Spinal cord (tissue), 10 donors: ENCODE measurements at places on chromosomes 1 and 21. TPM values are rescaled to one million over a fixed set of nuclear protein-coding genes. Genes with fewer than 3 reads are reported as not detected.

DNA sequence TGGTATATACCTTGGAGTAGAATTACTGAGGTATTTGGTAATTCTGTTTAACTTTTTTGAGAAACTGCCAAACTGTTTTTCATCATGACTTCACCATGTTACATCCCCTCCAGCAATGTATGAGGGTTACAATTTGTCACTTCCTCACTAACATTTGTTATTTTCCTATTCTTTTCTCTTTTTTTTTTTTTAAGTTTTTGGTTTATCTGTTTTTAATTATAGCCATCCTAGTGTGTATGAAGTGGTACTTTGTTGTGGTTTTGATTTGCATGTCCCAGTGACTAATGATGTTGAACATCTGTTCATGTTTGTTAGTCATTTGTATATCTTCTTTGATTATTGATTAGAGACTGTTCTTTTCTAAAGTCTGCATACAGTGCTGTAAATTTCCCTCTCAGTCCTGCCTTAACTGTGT, 147.3 kb downstream of the HS2ST1 start:
- no peak for DNase-seq

DNA sequence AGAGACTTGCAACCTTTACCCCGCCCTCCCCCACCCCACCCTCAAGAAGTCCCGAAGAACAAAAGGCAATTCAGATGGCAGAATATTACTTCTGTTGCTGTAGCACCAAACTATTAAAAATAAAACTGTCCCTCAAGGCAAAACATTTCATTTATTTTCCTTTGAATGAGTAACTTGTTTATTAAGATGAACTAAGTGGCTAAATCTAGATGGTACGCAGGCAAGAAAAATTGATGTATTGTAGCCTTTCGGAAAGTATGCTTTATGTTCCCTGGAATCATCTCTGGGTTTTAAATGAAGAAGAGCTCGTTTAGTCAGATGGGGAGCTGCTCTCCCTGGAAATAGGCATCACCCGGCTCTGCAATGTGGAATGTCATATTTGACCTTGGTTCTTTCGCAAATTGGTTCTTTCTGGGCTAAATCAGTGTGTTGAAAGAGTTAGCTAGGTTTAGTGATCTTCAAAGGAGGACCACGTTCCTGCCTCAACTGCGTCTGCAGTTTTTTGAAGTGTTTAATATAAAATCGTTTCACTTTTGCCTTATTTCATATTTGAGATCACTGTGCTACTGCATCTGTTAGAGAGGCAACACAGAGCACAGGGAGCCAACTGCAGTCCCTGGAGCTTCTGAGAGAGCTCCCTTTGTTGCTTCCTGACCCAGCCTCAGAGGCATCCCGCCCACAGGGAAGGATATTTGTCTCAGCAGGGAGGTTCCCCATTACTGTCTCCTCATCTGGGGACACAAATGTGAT, 61.8 kb downstream of the KIF26B start:
- DNase-seq: no peak

GRCh38 chr1:18552631-18553030, 71.9 kb downstream of the KLHDC7A start:
- no peak for DNase-seq

- no peak for DNase-seq
These were observed 3.2 kb downstream of the B4GALT2 start for GRCh38 chr1:43982241-43982640.

GRCh38 chr1:111895469-111895868, 94.0 kb downstream of the KCND3 start:
- DNase-seq: no peak

DNA sequence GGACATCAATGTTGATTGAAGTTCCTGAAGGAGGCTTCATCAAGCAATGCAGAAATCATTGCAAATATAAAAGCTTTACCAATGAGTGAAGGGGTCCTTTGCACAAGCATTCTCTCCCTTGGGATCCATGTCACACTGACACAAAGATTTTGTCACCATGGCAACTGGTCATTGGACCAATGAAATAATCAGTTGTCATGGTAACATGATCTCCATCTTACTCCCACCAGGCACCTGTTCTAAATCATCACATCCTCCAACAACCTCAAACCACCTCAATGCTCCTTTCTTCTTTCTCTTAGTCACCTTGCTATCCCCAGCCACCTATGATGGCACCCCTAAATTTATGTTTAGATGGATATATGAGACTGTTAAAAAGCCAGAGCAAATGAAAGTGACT, 13.5 kb upstream of the FOXJ3 start:
- no peak for DNase-seq

- no peak for DNase-seq
These were observed 2.4 kb downstream of the NTPCR start for GRCh38 chr1:232952514-232953499.

The AGPAT3 gene
- 35.5 TPM for total RNA-seq

The TMEM82 gene
- not detected for total RNA-seq
